ENCODE measurements at places on chromosomes 4 and X. TPM values are rescaled to one million over a fixed set of nuclear protein-coding genes. Genes with fewer than 3 reads are reported as not detected.

GRCh38 chrX:115330498-115331168, 41.1 kb downstream of the LUZP4 start:
- peak; percentile 24 for DNase-seq

DNA sequence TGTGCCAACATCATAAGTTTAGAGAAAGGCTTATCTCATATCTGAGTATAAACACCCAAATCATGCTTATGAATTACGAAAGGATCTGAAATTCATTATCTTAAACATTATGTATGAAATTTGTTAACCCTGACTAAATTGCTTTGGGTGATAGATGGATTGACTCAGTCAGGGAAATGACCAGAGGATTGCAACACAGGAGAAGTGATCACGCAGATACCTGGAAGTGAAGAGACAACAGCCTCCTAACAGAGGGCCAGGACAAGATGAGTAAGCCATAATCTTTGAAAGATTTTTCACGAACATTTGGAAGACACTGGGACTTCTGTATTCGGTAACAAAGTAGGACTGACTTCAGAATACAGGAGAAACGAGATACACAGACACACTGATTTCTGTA, 363.4 kb downstream of the DMD start:
- DNase-seq: no peak

DNA sequence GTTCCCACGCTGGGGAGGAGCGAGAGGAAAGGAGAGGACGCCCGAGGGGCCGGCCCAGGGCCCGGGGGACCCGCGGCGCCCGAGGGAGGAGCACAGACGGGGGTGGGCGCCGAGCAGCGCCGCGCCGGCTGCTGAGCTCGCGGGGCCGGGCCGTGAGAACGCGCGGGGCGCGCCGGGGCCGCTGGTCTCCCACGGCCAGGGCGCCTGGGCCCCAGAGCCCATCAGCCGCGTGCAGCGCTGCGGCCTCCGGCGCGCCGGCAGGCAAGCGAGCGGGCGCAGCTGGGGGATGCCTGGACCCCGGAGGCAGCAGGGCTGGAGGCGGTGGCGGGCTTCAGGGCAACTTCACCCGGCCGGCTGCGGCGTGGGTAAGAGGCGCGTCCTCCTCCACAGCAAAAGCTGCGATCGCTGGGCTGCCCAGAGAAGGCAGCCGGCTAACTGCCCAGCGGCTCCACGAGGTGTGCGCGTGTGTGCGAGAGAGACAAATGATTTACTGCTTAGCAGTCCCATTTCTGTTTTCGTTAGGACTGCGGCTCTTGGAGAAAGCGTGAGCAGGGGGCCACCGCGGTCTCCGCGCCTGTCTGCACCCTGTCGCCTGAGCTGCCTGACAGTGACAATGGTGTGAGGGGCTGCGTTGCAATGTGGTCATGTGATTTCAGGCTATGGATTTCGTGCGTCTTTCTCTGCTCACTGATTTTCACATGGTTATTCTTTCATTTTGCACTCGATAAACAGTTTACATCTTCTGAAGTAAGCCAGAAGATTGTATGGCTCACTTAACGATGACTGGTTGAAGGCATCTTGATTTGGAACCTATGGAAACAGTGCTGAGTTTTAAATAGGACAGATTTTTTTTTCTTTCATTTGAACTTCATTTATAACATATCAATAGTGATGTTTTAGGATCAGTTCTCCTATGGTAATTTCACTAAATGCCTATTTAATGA, 1.2 kb downstream of the GUCY1A1 start:
- DNase-seq: no peak

- no peak for DNase-seq
Observed at GRCh38 chr4:26404743-26405206, 84.0 kb downstream of the RBPJ start.

GRCh38 chr4:125538670-125539069, 223.9 kb downstream of the FAT4 start:
- no peak for DNase-seq

GRCh38 chrX:103063191-103063845, 653 bp downstream of the BEX1 start:
- DNase-seq: no peak

The SYNPO2 gene
- 90.1 TPM for total RNA-seq

All from breast epithelium (tissue), 4 donors.